Hematopoietic multipotent progenitor cell treated with erythropoietin and hydrocortisone succinate and interleukin-3 and kit ligand, for 4 days (in vitro differentiated cells): ENCODE measurements at places on chromosomes 4 and X.

- DNase-seq: peak; percentile 38
These were observed 135.0 kb upstream of the TENT5D start for GRCh38 chrX:80285131-80285773.

- DNase-seq: peak; percentile 45
These were observed 763.0 kb downstream of the DMD start for GRCh38 chrX:32448320-32448719.

DNA sequence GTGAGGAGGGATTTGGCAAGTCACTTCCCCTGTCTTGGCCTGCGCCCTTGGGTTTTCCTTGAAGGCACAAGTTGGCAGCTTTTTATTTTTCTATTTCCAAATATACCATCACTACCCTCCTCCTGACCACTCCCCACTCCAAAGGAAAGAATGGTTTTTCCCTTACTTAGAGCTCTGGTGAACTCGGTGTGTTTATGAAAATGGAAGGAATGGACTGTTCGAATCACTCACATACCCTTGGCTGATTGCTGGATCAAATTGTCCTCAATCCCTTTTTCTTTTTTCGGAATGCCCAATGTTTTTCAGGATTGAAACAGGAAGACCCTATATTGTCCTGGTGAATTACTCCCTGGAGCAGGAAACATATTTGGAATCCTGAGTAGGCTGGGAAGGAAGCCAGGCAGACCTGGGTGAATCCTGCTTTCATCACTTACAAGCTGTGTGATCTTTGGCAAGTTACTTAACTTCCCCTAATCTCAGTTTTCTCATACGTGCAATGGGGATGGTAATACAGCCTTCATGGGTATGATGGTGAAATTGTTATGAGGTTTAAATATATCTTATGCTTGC lies 70.7 kb downstream of the RTL5 start:
- DNase-seq: no peak

DNA sequence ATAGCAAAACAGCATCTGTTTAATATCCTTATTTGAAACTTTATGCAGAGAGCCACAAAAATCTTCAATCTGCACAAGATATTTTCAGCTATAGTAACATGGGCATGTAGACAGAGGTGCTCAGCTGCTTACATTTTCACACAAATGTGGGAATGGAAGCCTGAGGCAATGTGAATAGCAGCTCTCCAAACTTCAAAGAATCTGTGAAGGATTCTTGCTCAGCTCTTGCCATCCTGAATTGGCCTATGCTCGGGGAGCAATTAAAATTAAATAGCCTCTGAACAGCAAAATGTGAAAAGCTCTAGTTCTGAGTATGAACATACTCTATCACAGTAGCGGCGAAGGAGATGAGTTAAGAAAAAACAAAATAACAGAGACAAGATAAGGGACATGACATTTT lies 1523.8 kb downstream of the PCDH7 start:
- DNase-seq: no peak

DNA sequence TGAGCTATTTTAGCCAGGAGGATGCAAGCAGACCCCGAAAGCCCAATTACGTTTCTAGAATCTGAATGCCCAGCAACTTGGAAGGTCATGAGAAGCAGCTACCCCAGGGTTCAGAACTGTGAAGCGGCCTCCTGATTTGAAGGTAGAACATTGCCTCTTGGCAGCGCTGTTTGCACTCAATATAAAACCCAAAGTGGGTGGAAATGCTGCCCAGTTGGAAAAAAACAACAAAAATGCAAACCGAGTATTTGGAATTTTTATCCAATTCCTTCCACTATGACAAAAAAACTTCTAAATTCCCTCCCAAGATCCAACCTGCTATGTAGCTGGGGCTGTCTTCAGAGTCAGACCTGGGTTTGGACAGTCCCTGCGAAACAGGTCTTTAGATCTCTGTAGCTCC lies 103.3 kb upstream of the RBPJ start:
- DNase-seq: no peak

GRCh38 chr4:8819473-8820177 lies 52.0 kb downstream of the HMX1 start:
- DNase-seq: no peak

DNA sequence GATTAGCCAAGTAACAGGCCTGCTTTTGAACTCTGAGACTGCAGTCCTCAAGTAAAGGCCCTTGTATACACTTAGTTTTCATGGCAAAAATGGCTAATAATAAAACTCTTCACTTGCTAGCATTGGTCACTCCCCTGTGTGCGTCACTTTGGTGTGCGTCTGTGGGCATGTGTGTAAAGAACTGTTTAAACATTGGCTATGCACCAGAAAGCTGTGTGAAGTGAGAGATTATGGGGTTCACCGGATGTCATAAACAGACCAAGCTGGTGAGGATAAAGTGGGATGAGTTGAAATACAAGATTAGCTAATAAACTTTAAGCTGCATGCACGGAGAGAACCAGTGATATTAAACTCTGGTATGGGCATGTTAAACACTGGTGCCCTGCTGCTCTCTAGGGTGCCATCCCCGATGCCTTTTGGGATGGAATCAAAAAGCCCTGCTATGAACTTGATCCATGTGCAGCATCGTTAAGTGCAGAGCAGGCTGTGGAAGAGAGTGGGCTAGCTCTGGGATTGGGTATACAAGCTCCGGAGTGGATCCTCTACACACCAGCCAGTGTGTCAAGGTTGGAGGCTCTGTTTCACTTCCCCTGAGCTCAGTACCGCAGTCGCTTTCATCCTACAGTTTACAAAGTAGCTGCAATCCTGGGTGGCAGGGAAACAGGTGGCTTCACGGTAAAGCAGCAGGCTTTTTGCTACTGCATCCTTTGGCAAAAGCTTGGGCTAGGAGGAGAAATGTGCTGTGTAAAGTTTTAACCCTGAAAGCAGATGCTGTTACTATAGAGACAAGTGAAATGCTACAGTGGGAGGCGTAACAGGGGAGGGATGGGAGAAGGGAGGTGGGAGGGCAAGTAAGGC lies 108.3 kb upstream of the SLC4A4 start:
- DNase-seq: no peak

GRCh38 chrX:6734844-6735634 lies 200.1 kb upstream of the VCX3A start:
- DNase-seq: no peak

DNA sequence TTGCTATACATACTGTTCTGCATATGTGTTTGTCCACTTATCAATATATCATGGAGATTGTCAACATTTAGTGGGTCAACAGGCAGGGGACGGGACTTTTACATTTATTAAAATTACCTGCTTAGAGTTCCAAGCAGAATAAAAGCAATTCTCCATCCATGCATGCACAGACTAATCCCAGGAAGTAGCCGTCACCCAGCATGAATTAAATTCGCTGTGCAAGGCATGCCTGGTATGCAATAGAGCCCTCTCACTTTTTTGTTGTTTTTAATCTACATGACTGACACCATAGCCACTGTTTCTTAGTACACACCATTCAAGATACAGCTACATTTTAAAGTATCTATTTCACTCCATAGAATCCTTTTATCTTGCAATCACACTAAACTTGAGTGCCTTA lies 108.9 kb downstream of the USP46 start:
- no peak for DNase-seq

GRCh38 chr4:72319601-72320021 lies 249.4 kb downstream of the ADAMTS3 start:
- DNase-seq: peak; percentile 29

GRCh38 chr4:114879916-114880669 lies 233.3 kb downstream of the NDST4 start:
- no peak for DNase-seq

DNA sequence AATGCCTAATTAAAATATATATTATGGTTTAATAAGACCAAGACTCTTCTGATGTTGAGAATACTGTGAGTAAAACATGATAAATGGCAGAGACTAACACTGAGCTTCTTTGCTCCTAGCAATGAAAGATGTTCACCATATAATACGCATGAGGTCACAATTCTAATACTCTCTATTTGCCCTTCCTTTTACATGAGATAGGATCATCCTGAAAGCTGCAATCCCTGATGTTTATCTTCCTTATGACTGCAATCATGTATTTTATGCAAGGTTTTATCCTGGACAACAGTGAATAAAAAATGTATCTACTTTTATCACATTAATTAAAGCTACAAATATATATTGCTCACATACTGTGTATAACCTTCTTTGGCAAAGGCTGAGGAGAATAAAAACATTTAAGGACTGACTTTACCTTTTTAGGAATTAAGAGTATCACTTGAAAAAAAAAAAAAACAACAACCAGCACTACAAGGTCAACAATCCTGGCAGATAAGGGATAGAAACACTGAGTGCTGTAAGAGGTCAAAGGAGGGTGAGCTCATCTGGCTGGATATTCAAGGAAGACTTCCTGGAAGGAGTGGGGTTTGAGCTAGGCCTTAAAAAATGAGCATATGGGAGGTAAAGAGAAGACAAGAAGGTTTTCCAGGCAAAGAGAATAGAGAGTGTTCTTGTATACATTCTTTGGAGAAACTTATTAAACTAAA lies 99.9 kb downstream of the AREG start:
- DNase-seq: no peak

DNA sequence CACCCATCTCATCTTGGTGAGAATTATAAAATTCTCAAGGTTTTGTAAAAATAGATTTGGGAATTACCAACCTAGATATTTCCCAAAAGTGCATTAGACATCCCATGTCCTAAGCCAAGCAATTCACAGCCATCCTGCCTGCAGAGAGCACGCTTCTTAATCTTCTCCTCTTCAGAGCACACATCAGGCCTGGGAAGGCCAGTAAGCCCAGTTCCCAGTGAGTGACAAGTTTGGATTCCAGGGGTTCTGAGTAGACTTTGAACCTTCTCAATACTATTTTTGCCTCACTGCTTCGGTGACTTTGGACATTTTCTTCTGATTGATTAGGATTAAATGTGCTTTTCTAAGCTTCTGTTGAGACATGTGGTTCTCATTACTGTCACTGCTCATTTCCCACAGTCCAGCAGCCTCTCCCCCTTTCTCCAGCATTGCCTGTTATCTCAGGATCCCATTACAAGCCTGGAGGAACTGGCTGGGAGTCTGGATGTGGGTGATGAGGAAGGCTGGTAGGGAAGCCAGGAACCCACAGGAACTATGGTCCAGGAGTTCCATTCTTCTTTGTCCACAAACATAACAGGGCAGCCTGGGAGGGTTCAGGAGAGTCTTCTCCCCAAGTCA lies 56.4 kb upstream of the TMEM150C start:
- DNase-seq: no peak

DNA sequence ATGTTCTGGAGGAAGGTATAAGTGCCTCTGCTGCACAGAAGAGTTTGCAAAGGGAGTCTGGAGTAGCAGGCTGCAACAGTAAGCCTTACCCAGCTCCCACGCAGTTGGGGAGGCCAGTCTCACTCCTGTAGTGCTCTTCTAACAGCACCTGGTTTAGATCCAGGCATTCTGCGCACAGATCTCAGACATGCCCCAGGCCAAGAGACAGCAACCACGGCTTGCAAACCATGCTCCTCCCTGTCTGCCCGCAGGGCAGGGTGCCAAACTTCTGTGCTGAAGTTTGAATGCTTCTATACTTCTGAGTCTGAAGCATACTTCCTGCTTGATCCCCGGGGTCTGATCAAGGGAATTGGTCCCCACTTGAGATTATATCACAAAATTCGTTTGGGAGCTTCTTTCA lies 106.3 kb downstream of the LINC00632 start:
- peak; percentile 59 for DNase-seq

- no peak for DNase-seq
These were observed 2178.2 kb downstream of the ARAP2 start for GRCh38 chr4:34066126-34066525.

DNA sequence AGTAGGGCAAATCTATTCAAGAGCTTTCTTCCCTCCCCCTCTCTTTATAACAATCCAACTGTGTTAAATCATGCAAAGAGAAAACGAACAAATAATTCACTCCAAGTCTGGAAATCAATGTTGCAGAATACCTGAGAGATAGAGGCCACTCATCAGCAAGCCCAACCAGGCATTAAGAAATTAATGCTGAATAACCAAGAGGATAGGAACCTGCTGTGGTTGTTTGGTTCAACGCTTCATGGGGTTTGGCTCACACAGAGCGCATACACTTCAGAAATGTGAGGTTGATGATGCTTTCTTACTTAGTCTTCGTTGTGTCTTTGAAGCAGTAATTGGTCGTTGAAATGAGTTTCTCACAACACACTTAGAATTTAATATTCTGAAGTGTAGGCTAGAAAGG lies 1540.0 kb upstream of the PABPC4L start:
- no peak for DNase-seq

DNA sequence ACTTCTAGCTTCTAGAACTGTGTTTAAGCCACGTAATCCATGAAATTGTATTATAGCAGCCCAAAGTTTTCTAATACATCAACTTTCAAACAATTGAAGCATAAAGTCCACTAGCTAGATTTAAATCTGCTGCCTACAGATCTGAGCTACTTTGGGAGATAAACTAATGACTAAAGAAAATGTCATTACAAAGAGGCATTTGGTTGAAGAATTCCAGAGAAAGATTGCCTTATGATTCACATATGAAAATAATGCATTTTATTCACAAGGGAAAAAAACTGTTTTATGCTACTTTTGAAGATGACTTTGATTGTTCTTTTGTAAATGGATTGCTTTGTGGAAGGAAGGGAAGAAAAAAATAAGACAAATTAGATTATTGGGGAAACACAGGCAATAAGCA lies 124.1 kb upstream of the SLIT2 start:
- no peak for DNase-seq

GRCh38 chr4:170675568-170676262 lies 586.0 kb upstream of the AADAT start:
- DNase-seq: no peak

GRCh38 chrX:2766906-2767305 lies 15.1 kb downstream of the XG start:
- DNase-seq: peak; percentile 42

DNA sequence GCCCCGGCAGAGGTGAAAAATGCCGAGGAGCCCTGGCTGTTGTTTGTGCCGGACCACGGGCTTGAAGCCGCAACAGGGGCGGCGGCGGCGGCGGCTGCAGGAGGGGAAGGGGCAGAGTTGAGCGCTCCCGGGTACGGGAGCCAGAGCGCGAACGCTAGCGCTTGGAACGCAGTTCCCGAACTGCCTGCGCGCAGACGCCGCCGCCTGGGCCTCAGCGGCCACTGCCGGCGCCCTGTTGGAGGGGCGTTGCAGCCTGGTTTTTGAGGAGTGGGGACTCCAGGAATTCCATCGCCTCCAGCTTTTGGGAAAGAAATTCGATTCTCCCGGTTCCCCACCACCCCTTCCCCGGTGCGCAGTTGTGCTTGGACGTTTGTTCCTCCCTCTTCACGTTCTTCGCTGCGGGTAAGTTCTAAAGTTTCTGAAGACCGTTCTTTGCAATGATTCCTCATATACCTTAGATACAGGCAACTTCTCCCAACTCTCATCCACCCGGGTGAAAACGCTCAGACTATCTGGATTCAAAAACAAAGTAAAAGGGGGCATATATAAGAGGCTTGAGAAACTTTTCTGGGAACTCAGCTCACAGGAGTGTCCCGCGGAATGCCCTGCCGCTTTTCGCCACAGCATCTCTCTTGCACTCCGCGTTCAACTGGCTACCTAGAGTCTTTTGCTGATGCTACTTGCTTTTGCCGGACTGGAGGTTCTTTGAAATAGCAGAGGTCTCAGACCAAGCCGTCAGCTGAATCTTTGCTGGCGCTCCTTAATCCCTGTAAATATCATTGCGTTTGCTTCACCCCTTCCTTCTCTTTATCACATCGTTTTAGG lies 1.0 kb downstream of the FAT4 start:
- peak; percentile 53 for DNase-seq
